ENCODE measurements at places on chromosomes 5 and 9. TPM values are rescaled to one million over a fixed set of nuclear protein-coding genes. Genes with fewer than 3 reads are reported as not detected.

The ADAMTSL2 gene
- not detected for total RNA-seq

The DEPDC1B gene
- 30.0 TPM for total RNA-seq

The GPR150 gene
- not detected for total RNA-seq

The GNA14 gene
- total RNA-seq: not detected

- peaks cover 13% of the 10 kb centered on the region for H3K36me3 ChIP-seq
- H3K27me3 ChIP-seq: no peaks in the 10 kb centered on the region
- H3K4me3 ChIP-seq: no peak overlapping the region
- no peak for DNase-seq
- H3K27ac ChIP-seq: no peak overlapping the region
Measured at GRCh38 chr5:94694671-94695070, 76.2 kb downstream of the SLF1 start.

GRCh38 chr5:64671678-64672077 lies 18.6 kb upstream of the SHISAL2B start:
- no peak for DNase-seq
- H3K4me1 ChIP-seq: no peaks in the 10 kb centered on the region
- H3K36me3 ChIP-seq: no peaks in the 10 kb centered on the region
- H3K4me3 ChIP-seq: no peak overlapping the region
- H3K27me3 ChIP-seq: peaks cover 21% of the 10 kb centered on the region

DNA sequence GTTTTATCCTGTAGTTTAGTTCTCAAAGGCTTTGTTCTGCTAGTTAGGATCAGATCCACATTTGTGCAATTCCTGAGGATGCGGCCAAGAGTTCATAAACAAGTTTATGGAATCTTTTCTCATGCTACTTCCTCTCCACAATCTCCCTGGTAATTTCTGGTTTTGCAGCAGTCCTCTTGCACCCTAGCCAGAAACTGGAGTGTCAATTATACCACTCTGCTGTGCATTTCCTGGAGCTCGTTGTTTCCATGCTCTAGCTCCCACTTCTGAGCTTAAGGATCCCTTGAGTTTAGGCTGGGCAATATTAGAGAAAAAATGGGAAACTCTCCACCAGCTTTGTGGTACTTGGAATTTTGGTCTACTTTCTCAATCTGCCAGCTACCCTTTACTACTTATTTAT lies 474.7 kb downstream of the DIRAS2 start:
- H3K4me3 ChIP-seq: no peak overlapping the region
- H3K27ac ChIP-seq: no peak overlapping the region
- no peak for DNase-seq
- H3K27me3 ChIP-seq: peaks cover 4% of the 10 kb centered on the region
- peaks cover 5% of the 10 kb centered on the region for H3K36me3 ChIP-seq
- H3K4me1 ChIP-seq: no peaks in the 10 kb centered on the region

DNA sequence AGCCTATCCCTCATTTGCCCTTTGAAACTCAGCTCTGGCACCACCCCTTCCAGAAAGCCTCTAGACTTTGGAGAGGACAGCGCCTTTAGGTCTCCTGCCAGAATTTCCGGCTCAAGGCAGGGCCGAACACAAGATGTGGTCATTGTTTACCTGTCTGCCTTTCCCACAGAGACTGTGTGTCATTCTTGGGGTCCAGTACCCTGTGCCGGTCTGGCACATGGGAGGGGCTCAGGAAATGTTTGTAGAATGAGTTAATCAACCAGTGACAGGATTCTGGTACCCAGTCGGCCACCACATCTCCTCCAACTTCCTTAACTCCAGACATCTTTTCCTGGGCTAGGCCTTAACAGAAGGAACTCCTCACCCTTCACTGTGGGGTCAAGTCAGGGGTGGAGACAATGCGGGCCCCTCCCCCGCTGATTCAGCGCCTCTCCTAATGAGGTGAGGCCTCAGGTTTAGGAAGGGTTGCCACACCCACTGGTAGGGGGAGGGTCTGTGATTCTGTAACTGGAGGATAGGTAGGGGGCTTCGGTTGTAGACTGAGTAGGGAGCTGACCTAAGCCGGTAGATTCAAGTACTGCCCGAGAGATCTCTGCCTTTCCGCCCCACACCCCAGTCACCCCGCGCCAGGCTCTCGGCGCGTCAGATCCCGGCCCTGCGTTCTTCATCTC lies 29.3 kb downstream of the PCDH1 start:
- H3K4me1 ChIP-seq: peaks cover 18% of the 10 kb centered on the region
- DNase-seq: no peak
- H3K36me3 ChIP-seq: no peaks in the 10 kb centered on the region
- H3K27me3 ChIP-seq: no peaks in the 10 kb centered on the region
- peak overlapping the region; percentile 86 for H3K4me3 ChIP-seq

DNA sequence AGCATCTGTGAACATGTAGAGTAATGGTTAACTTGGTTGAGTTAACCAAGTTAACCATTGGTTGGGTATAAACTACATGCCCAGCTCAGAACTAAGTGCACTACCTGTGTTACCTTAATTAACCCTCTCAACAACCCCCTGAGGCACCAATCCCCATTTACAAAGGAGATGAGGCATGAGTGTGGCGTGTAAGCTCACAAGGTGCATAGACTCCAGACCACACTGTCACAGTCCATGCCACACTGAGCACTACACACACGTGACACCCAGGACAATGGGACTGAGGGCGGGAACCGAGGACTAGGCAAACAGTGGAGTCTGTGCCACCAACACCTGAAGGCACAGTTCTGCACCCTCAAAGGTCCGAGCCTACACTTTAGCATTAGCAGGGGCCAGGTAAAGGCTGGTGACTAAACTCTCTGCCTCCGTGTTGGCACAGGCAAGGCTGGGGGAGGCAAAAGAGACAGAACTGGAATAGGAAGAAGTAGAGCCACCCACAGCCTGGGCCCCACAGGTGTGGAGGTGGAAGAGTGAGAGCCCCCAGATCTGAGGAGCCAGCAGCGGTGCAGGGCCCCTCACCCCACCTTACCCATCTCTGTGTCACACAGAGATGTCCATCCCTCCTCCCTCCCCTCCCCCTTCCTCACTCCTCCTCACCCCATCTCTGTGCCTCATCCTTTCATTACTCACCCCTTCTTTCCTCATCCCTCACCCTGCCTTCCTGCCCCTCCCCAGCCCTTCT lies 2.2 kb upstream of the DNAJB5 start:
- H3K4me3 ChIP-seq: peak overlapping the region; percentile 10
- H3K36me3 ChIP-seq: no peaks in the 10 kb centered on the region
- no peak for DNase-seq
- H3K27ac ChIP-seq: no peak overlapping the region

- peaks cover 9% of the 10 kb centered on the region for H3K36me3 ChIP-seq
- no peak overlapping the region for H3K4me3 ChIP-seq
- DNase-seq: no peak
- H3K4me1 ChIP-seq: no peaks in the 10 kb centered on the region
- H3K27me3 ChIP-seq: no peaks in the 10 kb centered on the region
- no peak overlapping the region for H3K27ac ChIP-seq
Measured at GRCh38 chr5:98443881-98444280, 329.6 kb upstream of the RGMB start.

DNA sequence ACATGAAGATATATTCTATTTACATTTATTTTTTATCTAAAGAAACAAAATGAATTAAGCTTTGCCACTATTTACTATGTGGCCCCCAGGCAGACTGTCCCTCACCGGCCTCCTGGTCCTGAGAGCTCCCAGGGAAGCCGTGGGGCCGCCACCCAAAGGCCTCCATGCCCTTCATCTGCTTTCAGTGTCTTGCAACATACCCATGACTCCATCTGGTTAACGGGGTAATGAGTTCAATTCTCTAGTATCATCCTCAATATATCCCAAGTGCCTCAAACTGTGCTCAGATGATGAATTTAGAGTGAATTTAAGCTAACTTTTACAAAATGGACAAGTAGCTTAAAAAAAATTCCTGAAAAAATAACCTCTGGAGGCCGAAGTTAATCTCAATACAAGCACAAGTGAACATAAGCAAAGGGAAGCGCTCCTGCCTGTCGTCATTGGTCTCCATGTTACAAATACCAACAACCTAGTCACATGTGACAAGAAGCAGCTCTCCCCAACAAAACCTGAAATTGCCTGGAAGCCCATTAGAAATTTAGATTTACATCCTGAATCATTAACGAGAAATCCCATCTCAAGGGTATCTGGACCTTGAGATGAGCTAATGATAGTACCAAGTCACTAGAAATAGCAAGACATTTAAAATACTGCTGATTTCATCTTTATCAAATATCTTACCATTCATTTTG lies 26.1 kb downstream of the DAP start:
- peaks cover 17% of the 10 kb centered on the region for H3K36me3 ChIP-seq
- no peak overlapping the region for H3K4me3 ChIP-seq
- H3K4me1 ChIP-seq: peaks cover 20% of the 10 kb centered on the region

GRCh38 chr9:114061830-114062474 lies 16.1 kb downstream of the AMBP start:
- peaks cover 24% of the 10 kb centered on the region for H3K27me3 ChIP-seq
- no peak overlapping the region for H3K4me3 ChIP-seq
- H3K4me1 ChIP-seq: no peaks in the 10 kb centered on the region
- DNase-seq: peak; percentile 31

GRCh38 chr5:13218518-13218917 lies 726.0 kb downstream of the DNAH5 start:
- no peaks in the 10 kb centered on the region for H3K36me3 ChIP-seq
- DNase-seq: no peak
- H3K4me3 ChIP-seq: no peak overlapping the region
- H3K27ac ChIP-seq: no peak overlapping the region
- H3K4me1 ChIP-seq: no peaks in the 10 kb centered on the region

- no peaks in the 10 kb centered on the region for H3K36me3 ChIP-seq
- H3K27ac ChIP-seq: no peak overlapping the region
- no peak overlapping the region for H3K4me3 ChIP-seq
- DNase-seq: no peak
Measured at GRCh38 chr5:159638954-159639559, 277.2 kb upstream of the ADRA1B start.

- no peak overlapping the region for H3K27ac ChIP-seq
- H3K4me1 ChIP-seq: no peaks in the 10 kb centered on the region
- no peak overlapping the region for H3K4me3 ChIP-seq
- no peaks in the 10 kb centered on the region for H3K36me3 ChIP-seq
- DNase-seq: no peak
Measured at GRCh38 chr9:107866711-107867311, 377.2 kb upstream of the KLF4 start.

DNA sequence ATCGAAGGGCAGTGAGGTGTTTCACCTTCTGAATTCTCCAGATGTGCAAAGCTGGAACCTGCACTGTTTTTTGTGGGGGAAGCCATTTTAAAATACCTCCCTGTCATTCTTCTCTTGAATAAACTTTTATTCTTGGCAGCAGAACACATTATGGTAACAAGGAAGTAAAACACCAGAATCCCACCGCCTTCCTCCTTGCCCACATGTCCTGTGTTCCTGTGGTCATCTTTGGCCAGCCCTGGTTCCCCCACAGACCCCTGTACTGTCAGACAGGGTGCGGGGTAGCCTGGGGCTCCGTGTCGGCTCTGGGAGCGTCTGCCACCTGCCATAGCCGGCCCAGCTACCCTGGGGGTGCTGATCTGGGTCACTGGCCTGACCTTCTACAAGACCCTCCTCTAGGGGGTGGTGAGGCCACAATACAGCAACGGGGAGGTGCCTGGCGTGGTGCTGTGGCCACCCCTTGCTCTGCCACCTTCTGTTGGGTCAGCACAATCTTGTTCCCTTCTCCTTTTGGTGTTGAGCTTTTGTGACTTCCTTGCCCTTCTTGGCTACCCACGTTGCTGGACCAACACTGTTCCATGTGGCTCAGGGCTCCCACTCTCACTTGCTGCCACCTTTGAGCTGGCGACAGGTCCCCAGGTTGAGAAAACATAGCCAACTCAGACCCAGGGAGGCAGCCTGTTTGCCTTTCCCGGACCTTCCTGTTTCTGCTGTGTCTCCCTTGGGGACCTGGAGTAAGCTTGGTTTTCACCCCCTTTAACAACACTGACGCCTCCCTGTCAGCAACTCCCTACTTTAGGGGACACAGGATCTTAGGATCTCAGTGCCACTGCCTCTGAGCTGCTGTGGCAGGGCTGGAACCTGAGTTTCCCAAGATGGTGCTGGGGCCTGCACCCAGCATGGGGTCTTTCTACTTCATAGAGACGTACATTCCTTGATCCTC lies 4.8 kb downstream of the WNK2 start:
- H3K27ac ChIP-seq: no peak overlapping the region
- no peaks in the 10 kb centered on the region for H3K4me1 ChIP-seq
- no peaks in the 10 kb centered on the region for H3K36me3 ChIP-seq
- H3K27me3 ChIP-seq: peaks cover 19% of the 10 kb centered on the region

GRCh38 chr9:82212885-82213284 lies 224.3 kb downstream of the SPATA31D1 start:
- H3K27ac ChIP-seq: no peak overlapping the region
- H3K27me3 ChIP-seq: no peaks in the 10 kb centered on the region
- H3K36me3 ChIP-seq: peaks cover 7% of the 10 kb centered on the region
- H3K4me1 ChIP-seq: no peaks in the 10 kb centered on the region

DNA sequence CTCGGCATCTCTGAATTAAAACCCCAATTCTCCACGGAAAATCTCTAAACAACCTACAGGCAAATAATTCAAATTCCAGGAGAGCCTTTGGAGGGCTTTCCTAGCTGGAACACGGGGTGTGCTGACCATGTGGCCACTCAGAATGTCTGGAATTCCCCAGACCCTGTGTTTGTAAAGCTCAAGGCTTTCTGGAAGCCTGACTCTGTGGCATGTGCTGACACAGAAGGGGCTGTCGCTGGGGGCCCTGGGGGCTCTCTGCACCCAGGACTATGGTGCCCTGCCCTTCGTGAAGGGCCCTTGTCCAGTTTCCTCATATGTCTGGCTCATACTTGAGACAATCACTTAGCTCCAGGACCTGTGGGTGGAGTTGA lies 29.0 kb upstream of the BOD1 start:
- peaks cover 14% of the 10 kb centered on the region for H3K27me3 ChIP-seq
- H3K4me1 ChIP-seq: no peaks in the 10 kb centered on the region

- H3K4me3 ChIP-seq: no peak overlapping the region
- no peaks in the 10 kb centered on the region for H3K36me3 ChIP-seq
- no peaks in the 10 kb centered on the region for H3K4me1 ChIP-seq
- no peak for DNase-seq
Measured at GRCh38 chr9:133514460-133515239, 10.1 kb downstream of the MYMK start.

- peak; percentile 63 for DNase-seq
- no peaks in the 10 kb centered on the region for H3K27me3 ChIP-seq
- no peaks in the 10 kb centered on the region for H3K36me3 ChIP-seq
- no peak overlapping the region for H3K4me3 ChIP-seq
- peaks cover 17% of the 10 kb centered on the region for H3K4me1 ChIP-seq
Measured at GRCh38 chr5:171897231-171897630, 109.2 kb downstream of the FBXW11 start.

DNA sequence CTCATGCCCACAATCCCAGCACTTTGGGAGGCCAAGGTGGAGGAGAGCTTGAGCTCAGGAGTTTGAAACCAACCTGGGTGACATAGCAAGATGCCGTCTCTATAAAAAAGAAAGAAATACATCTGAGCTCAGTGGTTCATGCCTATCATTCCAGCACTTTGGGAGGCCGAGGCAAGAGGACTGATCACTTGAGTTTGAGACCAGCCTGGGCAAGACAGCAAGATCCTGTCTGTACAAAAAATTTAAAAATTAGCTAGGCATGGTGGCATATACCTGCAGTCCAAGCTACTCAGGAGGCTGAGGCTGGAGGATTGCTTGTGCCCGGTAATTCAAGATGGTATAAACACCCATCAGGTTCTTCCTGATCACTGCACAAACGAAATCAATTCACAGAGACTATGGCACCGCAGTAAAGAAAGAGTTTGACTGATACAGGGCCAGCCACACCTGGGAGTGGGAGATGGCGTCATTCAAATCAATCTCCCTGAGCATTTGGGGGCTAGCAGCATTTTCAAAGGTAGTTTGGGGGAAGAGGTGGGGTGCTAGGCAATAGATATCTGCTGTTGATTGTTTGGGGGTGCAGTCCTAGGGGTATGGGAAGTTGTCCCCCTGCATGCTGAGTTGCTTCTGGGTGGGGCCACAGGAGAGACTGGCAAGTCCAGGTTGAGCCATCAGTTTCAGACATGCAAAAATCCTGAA lies 169.2 kb downstream of the TTC39B start:
- H3K4me3 ChIP-seq: no peak overlapping the region
- no peak for DNase-seq
- no peaks in the 10 kb centered on the region for H3K36me3 ChIP-seq
- H3K27me3 ChIP-seq: peaks cover 8% of the 10 kb centered on the region
- peaks cover 10% of the 10 kb centered on the region for H3K4me1 ChIP-seq
- no peak overlapping the region for H3K27ac ChIP-seq
